ENCODE measurements at places on chromosomes 6 and 20. TPM values are rescaled to one million over a fixed set of nuclear protein-coding genes. Genes with fewer than 3 reads are reported as not detected.

Gene SCUBE3
- 0.04 TPM for total RNA-seq

Gene KIAA0408
- total RNA-seq, result 4.4 TPM

Gene PROCR
- total RNA-seq, result 3.1 TPM

Gene CDC5L
- 25.2 TPM for total RNA-seq

Gene MUCL3
- not detected for total RNA-seq

Gene ASIP
- total RNA-seq, result not detected

Gene SEMG1
- total RNA-seq, result not detected

DNA sequence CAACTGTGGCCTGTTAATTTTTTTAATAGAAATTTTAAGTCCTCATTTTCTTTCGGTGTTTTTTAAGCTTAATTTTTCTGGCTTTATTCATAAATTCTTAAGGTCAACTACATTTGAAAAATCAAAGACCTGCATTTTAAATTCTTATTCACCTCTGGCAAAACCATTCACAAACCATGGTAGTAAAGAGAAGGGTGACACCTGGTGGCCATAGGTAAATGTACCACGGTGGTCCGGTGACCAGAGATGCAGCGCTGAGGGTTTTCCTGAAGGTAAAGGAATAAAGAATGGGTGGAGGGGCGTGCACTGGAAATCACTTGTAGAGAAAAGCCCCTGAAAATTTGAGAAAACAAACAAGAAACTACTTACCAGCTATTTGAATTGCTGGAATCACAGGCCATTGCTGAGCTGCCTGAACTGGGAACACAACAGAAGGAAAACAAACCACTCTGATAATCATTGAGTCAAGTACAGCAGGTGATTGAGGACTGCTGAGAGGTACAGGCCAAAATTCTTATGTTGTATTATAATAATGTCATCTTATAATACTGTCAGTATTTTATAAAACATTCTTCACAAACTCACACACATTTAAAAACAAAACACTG lies 10.1 kb downstream of the HFE start:
- peak; percentile 59 for DNase-seq

GRCh38 chr6:44399991-44400390 lies 12.5 kb downstream of the CDC5L start:
- DNase-seq, result no peak

DNA sequence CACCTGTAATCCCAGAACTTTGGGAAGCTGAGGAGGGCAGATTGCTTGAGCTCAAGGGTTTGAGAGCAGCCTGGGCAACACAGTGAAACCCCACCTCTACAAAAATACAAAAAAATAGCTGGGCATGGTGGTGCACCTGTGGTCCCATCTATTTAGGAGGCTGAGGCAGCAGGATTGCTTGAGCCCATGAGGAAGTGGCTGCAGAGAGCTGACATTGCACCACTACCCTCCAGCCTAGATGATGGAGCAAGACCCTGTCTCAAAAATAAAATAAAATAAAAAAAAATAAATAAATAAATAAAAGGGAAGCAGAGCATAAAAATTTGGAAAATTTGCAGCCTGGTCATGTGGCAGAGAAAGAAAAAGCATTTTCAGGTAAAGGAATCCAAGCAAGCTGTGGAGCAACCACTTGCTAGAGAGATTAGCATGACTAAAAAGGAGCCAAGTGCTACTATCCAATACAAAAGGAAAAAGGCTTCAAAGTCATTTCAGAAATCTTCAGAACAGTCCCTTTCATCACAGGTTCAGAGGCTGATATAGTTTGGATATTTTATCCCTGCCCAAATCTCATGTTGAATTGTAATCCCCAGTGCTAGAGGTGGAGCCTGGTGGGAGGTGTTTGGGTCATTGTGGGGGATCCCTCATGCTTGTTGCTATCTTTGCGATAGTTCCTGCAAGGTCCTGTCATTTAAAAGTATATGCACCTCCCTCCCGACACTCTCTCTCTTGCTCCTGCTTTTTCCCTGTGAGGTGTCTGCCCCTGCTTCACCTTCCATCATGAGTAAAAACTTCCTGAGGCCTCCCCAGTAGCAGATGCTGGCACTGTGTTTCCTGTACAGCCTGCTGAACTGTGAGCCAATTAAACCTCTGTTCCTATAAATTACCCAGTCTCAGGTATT lies 11.2 kb upstream of the TTK start:
- no peak for DNase-seq

- DNase-seq, result no peak
These were observed 22.2 kb upstream of the SCRT2 start for GRCh38 chr20:697826-698225.

GRCh38 chr20:17808357-17808756 lies 108.6 kb downstream of the BANF2 start:
- DNase-seq, result no peak

GRCh38 chr20:59777331-59777725 lies 156.1 kb downstream of the SYCP2 start:
- no peak for DNase-seq

- DNase-seq, result no peak
These were observed 38.5 kb downstream of the PKIB start for GRCh38 chr6:122648726-122649125.

- DNase-seq, result no peak
These were observed 56.1 kb downstream of the NFATC2 start for GRCh38 chr20:51486197-51487005.

DNA sequence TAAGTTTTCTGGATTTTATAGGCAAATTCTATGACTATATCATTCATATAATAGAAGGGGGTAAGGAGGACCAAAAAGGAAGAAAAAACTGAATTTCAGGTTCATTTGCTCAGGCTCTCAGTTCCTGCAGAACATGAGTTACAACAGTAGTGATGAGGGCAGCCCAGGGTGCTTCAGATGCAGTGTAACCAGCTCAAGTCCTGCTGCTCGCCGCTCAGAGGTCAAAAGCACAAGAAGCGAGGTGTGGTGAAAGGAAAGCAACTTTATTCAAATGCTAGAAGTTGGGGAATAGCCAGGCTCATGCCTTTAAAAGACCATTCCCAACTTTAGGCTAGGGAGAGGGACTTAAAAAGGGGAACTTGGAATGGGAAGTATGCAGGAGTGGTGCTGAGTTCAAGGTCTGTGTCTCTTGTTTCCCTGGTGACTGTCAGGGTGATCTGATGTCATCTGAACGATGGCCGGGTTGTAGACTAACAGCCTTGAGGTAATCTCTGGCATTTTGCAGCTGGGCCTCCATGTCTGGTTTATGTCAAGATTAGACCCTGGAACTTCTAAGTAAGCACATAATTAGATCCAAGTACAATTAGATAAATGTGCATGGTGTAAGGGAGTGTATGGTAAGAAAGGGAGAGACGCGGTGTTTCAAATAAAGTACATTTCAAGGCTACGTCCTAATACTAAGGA lies 14.5 kb upstream of the SEC63 start:
- DNase-seq, result no peak

DNA sequence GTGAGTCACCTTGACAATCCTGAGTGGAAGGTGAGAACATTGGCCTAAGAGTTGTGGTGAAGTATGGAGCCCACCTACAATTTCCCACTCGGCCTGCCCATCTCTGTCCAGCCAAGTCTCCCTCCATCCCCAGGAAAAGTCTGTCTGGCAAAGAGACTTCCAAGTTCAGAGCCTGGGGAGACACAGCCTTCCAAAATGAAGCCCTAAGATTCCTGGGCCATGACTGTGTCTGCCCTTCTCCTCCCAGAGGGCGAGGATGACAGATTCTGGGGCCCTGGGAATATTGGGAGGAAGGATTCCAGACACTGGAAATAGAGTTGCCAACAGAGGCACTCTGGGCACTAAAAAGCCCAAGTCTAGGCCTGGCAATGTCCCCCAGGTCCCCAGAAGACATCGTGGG lies 176.8 kb downstream of the NFATC2 start:
- DNase-seq, result no peak

- no peak for DNase-seq
These were observed 8.6 kb downstream of the SYNDIG1 start for GRCh38 chr20:24477831-24478547.

DNA sequence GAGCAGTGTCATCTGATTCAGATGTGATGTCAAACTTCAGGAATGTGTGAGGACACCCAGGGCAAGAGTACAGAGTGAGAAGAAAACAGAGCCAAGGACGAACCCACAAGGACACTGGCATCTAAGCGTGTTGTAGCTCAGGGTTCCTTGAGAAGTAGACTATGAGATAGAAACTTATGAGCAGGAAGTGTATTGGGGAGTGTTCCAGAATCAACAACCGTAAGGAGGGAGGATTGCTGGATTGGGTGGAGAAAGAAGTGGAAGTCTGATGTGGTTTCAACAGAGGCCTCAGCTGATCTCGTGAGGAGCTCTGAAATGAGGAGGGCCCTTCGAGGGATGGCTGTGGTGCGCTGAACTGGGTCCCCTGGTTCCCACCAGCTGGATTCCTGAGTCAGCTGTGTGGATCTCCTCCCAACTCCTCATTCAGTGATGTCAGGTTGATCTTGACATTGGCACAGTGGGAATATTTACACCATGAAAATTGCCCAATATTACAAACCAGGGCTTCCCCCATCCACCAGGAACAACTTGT lies 25.7 kb upstream of the IGF2R start:
- DNase-seq, result no peak

DNA sequence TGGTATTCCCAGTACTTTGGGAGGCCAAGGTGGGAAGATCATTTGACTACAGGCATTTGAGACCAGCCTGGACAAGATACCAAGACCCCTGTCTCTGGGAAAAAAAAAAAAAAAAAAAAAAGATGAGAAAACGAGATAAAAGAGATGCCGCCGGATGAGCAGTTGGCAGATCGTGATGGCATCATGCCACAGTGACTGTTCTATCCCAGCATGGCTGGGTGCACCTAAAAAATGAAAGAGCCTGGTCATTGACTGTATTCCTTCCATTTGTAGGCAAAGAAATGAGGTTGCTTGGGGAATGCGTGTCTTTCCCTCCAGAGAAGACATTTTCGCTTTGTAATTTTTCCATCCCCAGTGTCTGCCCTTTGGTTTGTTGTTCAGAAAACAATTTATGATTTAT lies 12.9 kb downstream of the AKAP12 start:
- DNase-seq, result no peak

- no peak for DNase-seq
These were observed 147.4 kb upstream of the MLN start for GRCh38 chr6:33950891-33951889.

DNA sequence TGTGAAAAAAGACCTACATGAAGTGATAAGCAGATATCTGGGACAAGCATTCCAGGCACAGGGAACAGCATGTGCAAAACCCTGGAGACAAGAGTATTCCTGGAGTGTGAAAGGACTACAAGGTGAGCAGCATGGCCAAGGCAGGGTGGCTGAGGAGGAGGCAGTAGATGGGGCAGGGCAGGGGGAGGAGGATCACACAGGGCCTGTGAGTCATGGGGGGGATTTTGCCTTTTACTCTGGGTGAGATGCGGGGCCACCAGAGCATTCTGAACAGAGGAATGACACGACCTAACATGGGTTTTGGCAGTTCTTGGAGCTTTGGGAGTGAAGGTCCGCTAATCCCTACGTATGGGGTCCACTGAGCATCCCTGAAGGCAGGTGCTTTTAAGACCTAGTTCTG lies 69.8 kb upstream of the CCN6 start:
- no peak for DNase-seq

DNA sequence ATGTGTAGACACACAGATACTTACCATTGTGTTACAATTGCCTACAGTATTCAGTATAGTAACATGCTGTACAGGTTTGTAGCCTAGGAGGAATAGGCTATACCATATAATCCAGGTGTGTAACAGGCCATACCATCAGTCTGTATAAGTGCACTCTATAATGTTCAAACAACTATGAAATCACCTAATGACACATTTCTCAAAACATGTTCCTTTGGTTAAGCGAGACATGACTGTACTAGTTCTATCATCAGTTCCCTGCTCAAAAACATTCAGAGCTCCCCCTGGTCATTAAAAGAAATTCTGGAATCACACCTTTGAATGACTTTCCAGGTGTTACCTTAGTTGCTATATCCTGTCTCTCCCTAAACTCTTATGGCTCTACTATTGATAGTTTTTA lies 70.4 kb upstream of the SLC2A12 start:
- DNase-seq, result no peak

DNA sequence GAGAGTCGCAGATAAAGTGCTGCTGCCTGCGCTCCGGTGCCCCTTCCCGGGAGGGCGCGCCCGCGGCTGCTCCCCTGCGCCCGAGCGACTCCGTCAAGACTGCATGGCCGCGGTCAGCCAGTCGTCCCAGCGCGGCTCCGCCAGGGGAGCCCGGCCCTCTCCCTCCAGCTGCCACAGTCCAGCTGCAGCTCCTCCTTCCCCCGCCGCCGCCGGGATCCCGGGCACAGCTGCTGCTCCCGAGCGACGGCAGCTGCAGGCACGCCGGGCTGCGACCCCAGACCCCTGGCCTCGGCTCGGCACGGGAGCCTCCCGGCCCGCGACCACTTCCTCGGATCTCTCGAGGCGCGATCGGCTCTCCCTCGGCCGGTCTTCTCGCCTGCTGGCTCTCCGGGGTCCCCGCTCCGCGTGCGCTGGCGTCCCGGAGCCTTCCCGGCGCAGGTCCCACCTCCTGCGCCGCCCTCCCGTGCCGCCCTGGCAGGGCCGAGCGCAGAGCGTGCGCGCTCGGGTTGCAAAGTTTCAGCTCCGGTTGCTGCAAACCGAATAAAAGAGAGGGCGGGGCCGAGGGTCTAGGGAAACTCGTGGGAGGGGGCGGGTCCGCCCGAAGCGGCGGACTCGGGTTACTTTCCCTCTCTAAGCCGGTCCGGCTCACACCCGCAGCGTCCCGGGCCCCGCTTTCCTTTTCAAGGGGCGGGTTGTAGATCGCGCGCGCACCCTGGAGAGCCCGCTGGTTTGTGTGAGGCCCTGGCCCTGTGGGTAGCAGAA lies at the start of gene CNKSR3:
TSS of gene CNKSR3 (minus strand) at position 542 of the 762 bp plus-strand sequence. CDS start 571 bp downstream, outside the sequence.
- no peak for DNase-seq

DNA sequence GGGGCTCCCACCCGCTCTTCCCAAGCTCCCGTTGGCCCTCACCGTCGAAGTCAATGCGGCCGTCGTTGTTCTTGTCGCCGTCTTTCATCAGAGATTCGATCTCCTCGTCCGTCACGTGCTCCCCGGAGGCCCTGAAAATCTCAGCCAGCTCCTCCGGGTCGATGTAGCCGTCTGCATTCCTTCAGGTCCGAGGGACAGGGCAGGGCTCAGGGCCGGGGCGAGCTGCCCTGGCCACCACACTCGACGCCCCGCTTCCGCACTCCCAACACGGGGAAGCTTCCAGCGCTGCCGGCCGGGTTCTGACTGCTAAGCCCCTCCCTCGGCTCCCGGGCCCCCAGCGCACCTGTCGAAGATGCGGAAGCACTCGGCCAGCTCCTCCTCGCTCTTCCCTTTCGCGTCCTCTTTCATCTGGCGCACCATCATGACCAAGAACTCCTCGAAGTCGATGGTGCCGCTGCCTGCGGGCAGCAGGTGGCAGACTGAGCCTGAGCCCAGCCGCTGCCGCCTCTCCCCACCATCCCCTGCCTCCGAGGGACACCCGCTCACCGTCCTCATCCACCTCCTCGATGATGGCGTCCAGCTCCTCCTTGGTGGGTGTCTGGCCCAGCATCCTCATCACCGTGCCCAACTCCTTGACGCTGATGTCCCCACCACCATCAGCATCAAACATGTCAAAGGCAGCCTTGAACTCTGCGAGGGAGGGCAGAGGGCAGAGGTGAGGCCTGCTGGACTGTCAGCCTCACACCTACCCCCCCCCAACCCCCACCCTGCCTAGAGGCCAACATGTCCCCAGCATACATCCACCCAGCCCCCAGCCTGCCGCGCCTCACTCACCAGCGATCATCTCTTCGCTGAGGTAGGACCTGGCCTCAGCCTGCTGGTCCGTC lies 2.9 kb downstream of the TNNC2 start:
- DNase-seq, result no peak

Measured in activated naive CD4-positive, alpha-beta T cell treated with anti-CD3 and anti-CD28 coated beads, Interleukin-2, amount 50 U/mL, for 72 hours (primary cell).